ENCODE measurements at places on chromosomes 12 and 14.

DNA sequence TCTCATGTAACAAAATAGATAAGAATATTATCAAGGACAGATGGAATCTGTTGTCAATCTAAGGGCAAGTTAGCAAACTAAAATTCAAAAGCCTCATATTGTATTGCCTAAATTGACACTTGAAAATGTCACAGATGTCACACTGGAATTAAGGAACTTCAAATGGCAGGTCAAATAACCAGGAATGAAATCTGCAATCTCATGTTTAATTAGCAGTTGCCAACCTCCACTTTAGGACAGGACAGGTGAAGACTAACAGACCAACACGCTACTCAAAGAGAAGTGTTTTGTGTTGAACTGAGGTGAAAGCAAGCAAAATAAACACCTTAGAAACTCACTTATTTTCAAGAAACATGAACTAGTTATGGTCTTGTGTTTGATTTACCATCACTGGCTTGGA lies 11.1 kb downstream of the KIF21A start:
- DNase-seq = no peak

DNA sequence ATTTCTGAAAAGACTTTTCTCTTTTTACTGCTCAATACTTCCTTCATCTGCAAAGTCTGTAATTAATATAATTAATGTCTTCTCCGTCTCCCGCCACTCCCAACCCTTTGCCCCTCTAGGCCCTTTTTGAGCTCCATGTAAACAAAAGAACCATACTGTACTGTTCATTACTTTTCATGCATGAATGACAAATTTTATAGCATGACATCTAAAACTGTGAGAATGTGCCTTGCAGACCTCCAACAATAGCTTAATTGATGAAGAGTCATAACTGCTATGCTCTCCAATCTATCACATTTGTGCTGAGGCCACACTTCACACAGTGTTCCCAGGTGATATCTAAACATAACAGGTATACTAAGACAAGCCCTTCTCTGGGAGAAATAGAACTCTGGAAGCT lies 1122.7 kb upstream of the ATXN7L3B start:
- no peak for DNase-seq

DNA sequence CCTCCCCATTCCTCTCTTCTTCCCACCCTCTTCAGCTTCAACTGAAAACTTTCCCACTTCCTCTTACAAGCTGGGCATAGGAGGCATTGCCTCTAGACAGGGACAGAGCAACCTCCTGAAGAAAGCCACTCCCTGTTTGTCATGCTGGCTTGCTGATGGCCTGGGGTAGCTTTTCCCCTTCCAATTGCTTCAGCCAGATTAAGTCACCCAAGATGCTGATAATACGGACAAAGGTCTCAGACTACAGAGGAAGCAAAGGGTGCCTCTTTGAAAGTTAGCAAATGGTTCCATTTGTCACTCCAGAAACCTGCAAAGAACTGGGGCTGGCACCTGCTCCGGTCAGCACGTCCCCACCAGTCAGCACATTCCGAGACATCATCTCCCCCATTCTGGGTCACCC lies 6.0 kb downstream of the KRT2 start:
- DNase-seq = no peak

- DNase-seq = no peak
These were observed 117.7 kb upstream of the GARIN2 start for GRCh38 chr14:67071506-67071905.

DNA sequence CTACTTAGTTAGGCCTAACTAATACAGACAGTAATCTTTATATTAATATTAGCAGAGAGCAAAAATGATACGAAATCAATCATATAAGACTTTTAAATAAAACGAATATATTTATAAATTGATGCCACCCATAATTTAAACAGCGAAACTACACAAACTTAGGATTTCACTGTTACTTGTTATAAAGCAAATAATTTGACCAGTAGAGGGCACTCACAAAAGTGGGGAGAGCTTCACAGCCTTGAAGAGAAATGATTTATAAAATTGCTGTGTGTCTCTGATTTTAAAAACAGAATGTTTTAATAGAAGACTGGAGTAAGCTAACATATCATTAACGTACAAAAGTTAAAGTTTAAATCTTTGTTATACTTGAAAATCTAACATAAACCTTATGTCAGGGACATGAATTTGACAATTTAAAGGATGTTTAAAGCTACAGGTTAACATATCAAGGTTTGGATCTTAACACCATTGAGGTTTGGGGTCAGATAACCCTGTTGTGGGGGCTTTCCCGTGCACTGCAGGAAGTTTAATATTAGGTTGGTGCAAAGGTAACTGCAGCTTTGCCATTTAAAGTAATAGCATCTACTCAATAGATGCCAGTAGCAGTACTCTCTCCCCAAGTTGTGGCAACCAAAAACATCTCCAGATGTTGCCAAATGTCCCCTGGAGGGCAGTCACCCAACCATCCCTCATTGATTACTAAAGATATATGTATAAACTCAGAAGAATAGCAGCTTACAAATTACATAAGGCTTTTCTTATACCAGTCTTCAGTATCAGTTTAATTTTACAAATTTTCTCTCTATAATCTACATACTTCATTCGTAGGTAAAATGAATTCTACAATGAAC lies 9.3 kb downstream of the KRAS start:
- DNase-seq = no peak

DNA sequence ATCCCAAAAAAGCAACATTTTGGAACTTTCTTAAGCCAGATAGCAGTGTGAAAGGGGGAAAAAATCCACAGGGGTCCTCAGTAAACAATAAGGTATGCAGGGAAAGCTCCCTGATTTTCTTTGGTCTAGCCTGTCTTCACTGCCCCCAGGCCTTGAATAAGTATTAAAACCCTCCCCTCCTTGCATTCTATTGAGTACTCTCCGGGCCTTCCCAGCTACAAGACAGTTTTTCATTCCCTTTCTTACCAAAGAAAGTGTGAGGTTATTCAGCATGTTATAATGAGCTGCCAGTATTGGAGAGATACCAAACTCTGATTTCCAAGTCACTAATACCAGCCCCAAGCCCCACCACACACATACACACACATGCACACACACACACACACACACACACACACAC lies 59.8 kb upstream of the KIF21A start:
- DNase-seq = no peak

DNA sequence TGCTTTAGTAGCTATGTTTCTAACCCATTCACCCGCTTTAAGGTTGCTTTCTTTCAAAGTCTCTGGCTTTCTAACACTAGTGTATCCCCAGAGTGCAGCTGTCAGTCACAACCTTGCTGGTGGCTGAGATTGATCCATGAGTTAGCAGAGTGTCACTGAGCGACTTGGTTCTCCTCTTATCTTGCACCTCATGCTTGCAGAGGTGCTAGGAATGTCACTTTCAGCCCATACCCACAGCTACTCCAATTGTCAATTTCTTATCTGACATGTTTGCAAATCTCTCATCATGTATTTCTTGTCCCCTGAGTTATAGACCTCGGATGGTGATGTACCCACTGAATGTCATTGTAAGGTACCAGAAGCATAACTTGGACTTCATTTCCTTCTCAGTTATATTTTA lies 1110.2 kb downstream of the GALC start:
- no peak for DNase-seq

- no peak for DNase-seq
These were observed 36.1 kb upstream of the KRAS start for GRCh38 chr12:25286837-25287236.

DNA sequence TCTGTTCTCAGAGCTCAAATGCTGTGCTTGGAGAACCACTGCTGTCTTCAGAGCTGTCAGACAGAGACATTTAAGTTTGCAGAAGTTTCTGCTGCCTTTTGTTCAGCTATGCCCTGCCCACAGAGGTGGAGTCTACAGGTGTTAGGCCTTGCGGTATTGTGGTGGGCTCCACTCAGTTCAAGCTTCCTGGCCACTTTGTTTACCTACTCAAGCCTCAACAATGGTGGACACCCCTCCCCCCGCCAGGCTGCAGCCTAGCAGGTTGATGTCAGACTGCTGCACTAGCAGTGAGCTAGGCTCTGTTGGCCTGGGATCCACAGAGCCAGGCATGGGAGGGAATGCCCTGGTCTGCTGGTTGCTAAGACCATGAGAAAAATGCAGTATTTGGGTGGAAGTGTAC lies 323.8 kb downstream of the BCAT1 start:
- no peak for DNase-seq

DNA sequence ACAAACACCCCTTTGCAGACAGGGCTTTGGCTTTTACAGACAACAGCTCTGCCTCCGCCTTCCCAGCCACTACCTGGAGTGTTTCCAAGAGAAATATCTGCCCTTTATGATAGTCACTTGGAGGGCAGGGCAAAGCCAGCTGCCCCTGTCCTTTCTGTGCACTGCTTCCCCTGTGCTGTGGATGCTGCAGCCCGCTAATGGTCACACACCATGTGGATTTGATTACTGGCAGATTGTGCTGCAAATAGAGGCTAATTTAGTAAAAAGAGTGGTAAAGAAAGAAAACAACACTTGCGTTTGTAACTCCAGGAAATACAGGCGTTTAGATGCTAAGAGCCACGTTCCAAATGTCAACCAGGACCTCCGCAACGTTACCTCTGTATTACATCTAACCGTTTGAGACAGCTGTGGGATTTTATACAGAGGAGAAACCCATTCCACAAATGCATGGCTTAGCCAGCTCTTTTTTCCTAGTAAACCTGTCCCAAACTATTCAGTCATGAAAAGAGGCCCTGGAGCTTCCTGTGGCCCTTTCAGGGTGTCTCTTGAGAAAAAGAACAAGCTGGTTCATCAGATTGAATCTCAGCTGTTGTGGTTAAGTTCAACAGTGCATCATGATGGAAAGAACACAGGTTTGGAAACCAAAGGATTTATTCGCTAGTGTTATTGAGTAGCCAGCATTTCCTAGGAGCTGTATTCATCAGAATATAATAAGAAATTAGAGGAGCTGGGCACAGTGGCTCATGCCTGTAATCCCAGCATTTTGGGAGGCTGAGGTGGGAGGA lies 30.1 kb upstream of the PWP1 start:
- DNase-seq = no peak

- DNase-seq = no peak
These were observed 8.1 kb upstream of the RIC8B start for GRCh38 chr12:106766393-106766826.

- no peak for DNase-seq
These were observed 66.0 kb upstream of the YARS2 start for GRCh38 chr12:32821710-32822109.

Measured in stimulated activated CD4-positive, alpha-beta T cell treated with anti-CD3 and anti-CD28 coated beads, Interleukin-4, amount 100 ng/mL, for 48 hours (primary cell).